Activated CD4-positive, CD25-positive, alpha-beta regulatory T cell (primary cell): ENCODE measurements at places on chromosomes 6 and 20.

DNA sequence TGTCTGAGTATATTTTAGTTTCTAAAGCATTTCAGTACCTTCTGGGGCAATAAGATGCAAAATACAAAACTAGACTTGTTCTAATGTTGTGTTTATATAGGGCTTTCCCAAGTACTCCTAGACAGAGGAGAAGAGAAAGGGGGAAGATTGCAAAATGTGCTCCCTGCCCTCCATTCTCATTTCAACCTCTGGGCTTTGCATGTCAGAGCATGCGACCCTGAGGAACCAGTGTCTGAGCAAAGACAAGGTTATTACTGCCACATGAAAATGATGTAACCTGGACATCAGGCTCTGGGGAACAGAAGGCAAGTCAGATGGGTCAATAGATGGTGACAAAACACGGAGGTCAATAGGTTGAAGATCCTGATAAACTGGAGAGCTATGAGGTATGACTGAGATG lies 253.5 kb upstream of the TCF21 start:
- no peak for DNase-seq

DNA sequence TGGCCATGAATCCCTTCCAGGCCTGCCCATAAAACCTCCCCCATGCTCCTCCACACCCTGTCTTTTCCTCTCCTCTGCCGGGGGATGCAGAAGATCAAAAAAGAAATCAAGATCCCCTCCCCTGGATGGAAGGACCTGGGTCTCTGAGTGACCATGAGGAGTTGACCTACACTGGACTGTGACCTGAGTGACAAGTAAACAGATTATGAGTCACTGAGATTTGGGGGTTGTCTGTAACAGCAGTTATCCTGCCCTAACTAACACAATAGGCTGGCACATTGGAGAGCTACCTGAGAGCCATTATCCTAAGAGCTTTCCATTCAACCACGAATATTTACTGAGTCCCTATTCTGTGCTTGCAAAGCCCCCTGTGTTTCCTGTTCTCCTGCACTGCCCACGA lies 28.4 kb upstream of the SIRPA start:
- DNase-seq: no peak

DNA sequence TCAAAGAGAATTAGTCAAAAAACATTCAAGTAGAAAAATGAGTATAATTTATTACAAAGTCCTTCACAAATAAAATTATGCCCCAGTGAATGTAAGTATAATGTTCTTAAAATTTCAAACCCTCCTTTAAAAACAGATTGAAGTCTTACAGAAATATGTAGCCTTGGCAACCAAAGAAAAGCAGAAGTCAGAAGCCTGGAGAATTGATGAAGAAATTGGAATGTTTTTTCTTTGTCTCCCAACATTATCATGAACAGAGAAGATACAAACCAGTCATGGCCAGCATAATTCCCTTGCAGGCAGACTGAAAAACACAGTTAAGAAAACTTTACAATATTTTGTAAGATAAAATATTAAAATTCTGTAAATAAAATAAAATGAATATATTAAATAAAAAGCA lies 221.9 kb downstream of the TBC1D32 start:
- DNase-seq: no peak

- no peak for DNase-seq
Observed at GRCh38 chr6:165760126-165760802, 97.2 kb upstream of the PDE10A start.

DNA sequence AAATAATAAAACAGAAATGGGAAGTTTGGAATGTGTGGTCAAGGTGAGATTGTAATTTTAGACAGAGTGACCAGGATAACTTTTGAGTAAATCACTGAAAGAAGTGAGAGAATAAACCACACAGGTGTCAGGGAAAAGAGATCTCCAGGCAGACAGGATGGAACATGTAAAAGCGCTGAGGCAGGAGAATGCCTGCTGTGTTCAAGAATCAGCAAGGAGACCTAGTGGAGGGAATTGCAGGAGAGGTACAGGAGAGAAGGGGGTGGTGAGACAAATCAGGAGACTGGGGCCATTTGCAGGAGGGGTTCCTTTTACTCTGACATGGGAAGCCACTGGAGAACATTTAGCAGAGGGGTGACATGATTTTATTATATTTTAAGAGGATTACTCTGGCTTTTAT lies 456.7 kb downstream of the NKAIN2 start:
- DNase-seq: no peak

DNA sequence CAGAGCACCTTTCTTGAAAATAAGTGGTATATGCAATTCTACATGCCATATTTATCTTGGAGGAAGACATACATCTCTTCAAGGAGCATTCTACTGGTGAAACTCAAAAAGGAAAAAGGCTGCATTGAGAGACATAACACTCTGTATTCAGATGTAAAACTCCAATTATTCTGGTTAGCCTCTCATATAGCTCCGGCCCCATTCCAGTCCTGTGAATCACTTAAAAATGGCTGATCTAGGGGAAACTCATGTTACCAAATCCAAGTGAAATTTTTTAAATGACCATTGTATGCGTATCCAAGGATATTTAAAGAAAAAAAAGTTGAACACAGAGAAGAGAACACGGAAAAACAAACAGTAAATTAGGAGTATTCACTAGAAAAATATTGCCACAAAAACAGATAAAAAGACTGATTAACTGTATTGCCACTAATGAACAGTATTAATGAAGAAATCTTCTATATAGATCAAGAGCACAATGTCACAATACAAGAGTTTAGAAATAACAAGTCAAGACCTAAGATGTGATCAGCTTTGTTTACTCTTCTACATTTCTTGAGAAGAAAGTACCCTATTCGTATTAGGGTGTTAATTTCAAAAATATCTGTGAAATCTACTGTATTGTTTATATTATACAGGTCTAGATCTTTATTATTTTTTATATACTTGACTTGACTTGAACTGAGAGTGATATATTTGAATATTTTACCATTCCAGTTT lies 124.5 kb upstream of the GJE1 start:
- DNase-seq: no peak

- no peak for DNase-seq
Observed at GRCh38 chr20:25005661-25006060, 13.1 kb upstream of the APMAP start.

DNA sequence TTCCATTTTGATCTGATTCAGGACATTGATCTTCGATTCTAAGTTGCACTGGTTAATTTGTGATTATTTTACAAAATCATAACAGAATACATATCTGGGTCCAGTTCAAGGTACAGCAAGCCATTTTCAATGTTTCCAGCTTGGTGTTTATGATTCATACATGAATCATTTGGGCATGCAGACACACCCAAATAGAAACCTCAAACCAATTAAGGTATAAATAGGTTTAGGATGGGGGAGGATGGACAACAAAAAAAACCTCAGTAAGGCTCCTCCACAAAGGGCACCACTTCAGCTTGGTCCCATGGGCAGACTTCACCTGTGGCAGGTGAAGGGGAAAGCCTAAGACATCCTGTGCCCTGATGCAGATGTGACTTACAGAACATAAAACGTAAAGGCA lies 192.7 kb downstream of the KHDC1L start:
- no peak for DNase-seq

GRCh38 chr6:21596949-21597682 lies 3.6 kb downstream of the SOX4 start:
- DNase-seq: no peak

- no peak for DNase-seq
Observed at GRCh38 chr6:99241905-99242534, 107.5 kb downstream of the FAXC start.

- no peak for DNase-seq
Observed at GRCh38 chr20:57282670-57283361, 16.4 kb upstream of the BMP7 start.

DNA sequence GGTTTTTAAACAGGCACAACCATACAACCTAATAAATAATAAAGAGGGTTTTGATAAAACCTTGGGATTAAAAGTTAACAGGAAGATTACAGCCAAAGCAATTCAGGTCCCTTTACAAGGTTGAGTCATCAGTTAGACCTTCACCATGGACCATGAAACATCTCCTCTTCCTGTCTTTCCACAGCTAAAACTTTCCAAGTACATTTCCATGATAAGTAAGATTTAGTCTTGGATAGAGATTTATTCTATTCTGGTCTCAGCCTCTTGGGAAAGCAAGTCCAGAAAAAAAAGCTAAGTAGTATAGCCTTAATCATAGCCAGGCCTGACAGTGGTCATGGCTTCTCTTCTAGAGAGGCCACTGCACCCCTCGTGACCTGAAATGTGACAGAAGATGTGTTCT lies 2.9 kb upstream of the PRSS35 start:
- no peak for DNase-seq
